ENCODE measurements at places on chromosomes 6 and 20.

- no peak for DNase-seq
These were observed 39.2 kb downstream of the LIN28B start for GRCh38 chr6:104995989-104996617.

DNA sequence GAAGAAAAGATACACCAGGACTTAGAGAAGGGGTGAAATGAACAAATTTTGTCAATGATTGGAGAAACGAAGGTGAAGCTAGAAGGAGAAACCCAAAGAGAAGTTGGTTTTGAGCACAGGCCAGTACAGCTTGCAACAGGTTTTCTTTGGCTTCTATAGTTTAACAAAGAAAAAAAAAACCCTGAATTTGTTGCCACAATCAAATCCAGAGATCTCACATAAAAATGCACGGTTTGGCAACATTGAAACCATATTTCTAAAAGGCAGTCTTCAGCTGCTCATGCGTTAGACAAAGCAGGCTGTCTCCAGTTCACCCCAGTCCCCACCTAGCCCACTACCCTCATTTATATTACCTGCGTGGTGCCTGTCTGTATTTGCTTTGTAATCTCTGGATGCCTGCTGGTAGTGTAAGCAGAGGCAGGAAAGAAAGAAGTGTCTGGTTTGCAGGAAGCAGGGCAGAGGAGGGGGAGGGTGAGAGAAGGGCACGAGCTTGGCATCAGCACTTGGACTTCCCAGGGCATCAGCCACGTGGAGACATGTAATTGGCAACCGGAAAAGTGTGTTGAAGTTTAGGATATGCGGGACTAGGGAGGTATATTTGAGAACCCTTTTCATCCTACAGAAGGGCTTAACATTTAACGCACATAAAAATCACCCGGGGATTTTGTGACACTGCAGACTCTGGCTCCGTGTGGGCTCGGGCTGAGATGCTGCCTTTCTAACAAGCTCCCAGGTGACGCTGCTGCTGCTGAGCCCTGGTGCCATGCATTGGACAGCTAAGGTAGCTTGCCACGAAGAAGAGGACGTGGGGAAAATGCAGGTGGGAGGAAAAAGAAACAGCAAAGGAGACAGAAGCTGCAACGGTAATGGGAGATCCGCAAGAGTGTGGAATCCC is 14.4 kb downstream of the PFDN4 start:
- DNase-seq, result no peak

- no peak for DNase-seq
These were observed 506.3 kb upstream of the IMPG1 start for GRCh38 chr6:76578746-76579145.

DNA sequence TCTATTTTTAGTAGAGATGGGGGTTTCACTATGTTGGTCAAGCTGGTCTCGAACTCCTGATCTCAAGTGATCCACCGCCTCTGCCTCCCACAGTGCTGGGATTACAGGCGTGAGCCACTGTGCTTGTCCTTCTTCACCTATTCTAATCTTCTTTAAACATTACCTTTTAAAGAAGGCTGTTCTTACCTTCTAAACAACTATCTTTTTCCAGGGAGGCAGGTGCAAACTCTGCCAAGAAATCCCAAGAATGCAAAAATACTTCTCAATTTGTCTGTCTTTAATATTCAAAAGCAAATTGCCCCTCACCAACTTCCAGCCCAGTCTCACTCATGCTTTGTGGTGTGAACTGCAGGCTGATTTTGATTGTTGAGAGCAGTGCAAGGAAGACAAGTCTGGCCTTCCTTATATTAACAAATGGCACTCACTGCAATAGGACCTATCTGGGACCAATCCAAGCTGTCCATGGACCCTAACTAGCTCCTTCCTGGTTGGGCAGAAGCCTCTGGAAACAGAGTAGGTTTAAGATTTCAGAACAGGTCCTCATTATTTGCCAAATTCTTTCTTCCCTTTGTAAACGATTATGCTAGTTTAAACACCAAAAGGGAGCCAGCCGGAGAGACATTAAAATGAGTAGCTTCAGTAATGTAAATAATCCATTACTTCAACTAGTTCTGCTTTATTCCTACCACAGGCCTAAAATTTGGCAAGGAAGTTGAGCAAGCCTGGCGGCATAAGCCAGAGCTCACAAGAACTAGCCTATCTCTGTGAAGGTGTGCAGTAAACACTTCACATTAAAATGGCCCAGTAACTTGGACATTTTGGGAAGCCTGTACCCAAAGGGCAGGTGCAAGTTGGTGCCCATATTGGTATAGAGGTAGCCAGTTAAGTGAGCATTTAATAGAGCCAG is 1.6 kb downstream of the SCAND1 start:
- peak; percentile 77 for DNase-seq

- peak; percentile 47 for DNase-seq
These were observed 3.2 kb downstream of the GFOD1 start for GRCh38 chr6:13484138-13484708.

- no peak for DNase-seq
These were observed 127.6 kb upstream of the VGLL2 start for GRCh38 chr6:117137711-117138110.

- no peak for DNase-seq
These were observed 509.2 kb downstream of the FRK start for GRCh38 chr6:115551527-115551926.

- peak; percentile 33 for DNase-seq
These were observed 41.5 kb downstream of the MAN1A1 start for GRCh38 chr6:119308048-119308570.

GRCh38 chr20:23047001-23047737 is 2.3 kb downstream of the THBD start:
- DNase-seq, result no peak

- DNase-seq, result no peak
These were observed 2.0 kb upstream of the RAET1G start for GRCh38 chr6:149924933-149925252.
